Stimulated activated CD4-positive, alpha-beta T cell treated with anti-CD3 and anti-CD28 coated beads, Interleukin-12 subunit alpha, Interleukin-12 subunit beta, amount 100 ng/mL, for 48 hours (primary cell): ENCODE measurements at places on chromosomes 7 and 10.
A peak's percentile ranks its signal among the peaks of the same experiment; 100 is the strongest.

DNA sequence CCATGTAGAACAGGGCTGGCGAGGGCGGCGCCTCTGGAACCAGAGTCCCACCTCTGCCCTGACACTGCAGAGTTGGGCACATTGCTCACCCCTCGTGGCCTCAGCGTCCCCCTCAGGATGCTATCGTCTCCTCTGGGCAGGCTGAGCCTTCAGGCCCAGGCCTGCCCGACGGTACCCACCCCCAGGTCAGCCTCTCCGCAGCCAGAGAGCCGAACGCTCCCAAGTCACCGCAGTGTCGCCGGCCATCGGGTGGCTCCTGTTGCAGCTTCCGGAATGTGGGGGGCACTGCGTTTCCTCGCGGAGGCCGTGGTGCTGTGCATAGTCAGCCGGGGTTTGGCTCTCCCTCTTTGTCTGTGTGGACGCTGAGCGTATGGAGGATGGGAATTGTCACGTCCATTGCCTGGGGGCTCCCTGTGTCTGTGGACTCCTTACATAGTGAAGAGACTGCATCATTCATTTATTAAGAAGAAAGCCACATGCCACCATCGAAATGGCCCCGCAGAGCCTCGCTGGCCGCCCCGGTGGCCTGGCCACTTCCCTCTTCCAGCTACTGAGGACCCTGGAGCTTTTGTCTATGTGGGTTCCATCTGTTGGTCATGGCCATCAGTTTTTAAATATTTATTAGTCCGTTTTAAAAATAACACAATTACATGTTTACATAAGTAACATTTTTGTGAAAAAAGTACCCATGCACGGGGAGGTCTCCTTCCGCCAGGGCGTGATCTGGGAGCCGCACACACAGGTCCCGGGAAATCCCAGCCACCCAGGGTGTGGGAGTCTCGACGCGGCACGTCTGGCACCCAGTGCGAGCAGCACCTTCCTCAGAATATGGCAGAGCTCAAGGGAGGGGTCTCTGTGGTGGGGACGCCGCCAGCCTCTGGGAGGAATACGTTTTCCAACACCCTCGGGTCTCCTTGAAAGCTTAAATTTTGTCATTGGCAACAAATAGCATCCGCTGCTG, 15.6 kb downstream of the NKX6-2 start:
- DNase-seq, result no peak

- DNase-seq, result no peak
Measured at GRCh38 chr10:81179805-81180452, 642.2 kb downstream of the SH2D4B start.

DNA sequence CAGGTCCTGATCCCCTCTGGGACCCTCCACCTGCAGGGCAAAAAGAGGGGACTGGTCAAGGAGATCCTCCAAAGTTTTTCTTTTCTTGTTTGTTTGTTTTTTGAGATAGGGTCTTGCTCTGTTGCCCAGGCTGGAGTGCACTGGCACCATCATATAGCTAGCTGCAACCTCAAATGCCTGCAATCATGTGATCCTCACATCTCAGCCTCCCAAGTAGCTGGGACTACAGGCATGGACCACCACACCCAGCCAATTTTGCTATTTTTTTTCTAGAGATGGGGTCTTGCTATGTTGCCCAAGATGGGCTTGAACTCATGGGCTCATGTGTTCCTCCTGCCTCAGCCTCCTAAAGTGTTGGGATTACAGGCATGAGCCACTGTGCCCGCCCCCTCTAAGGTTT, 41.0 kb downstream of the EPHB4 start:
- no peak for DNase-seq

GRCh38 chr7:151226560-151226874, 488 bp downstream of the ABCF2 start:
- no peak for DNase-seq

DNA sequence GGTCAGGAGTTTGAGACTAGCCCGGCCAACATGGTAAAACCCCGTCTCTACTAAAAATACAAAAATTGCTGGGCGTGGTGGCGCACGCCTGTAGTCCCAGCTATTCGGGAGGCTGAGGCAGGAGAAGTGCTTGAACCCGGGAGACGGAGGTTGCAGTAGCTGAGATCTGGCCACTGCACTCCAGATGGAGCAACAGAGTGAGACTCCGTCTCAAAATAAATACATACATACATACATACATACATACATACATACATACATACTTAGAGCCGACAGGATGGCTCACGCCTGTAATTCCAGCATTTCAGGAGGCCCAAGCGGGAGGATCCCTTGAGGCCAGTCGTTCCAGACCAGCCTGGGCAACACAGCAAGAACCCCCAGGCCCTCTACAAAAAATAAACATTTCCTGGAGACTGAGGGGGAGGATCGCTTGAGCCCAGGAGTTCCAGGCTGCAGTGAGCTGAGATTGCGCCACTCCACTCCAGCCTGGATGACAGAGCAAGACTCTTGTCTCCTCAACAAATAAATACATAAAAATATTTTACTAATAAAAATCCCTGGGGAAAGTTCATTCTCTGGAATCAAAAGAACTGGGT, 90.9 kb upstream of the TNRC18 start:
- DNase-seq, result no peak

DNA sequence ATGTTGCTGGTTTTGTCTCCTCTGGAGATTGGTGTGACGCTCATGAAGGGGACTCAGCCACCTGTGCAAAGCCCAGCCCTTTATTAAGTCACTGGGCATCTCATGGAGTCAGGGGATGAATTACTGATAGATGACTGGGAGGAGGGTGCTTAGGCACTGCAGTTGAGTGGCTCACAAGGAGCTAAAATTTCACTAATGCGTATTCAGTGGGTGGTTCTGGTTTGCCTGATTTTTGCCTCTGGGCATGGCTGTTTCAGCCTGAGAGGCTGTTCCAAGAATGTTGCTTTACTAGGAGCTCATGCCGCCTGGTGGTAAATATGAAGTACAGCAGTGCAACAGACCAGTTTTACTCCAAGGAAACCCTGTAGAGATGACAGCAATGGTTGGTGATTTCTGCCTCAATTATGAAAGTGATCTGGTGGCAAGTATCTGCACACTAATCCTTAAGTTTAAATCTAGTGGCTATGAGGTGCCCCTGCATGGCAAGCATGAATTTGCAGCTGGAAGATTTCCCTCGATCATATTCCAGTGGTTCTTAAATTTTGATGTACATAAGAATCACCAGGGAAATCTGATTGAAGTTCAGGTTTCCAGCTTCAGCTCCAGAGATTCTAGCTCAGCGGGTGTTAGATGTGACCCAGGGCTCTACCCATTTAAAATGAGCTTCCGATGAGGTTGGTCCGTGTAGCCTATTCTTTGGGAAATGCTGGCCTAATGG, 19.9 kb downstream of the ACTA2 start:
- DNase-seq, result no peak

DNA sequence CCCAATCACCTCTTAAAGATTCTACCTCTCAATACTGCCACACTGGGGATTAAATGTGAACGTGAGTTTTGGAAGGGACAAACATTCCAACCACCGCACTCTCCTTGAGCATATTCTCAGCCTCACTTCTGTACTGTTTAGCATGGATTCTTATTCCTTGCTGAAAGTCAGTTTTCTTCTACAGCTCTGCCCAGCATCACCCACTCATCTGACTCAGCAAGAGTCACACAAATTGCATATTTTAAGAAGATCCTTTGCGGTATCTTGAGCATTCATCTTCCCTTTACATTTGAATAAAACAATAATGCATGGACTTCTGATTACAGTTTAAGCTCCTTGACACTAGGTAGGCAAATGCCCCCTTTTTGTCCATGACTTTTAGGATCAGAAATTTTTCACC, 251.6 kb upstream of the MKLN1 start:
- DNase-seq, result no peak

DNA sequence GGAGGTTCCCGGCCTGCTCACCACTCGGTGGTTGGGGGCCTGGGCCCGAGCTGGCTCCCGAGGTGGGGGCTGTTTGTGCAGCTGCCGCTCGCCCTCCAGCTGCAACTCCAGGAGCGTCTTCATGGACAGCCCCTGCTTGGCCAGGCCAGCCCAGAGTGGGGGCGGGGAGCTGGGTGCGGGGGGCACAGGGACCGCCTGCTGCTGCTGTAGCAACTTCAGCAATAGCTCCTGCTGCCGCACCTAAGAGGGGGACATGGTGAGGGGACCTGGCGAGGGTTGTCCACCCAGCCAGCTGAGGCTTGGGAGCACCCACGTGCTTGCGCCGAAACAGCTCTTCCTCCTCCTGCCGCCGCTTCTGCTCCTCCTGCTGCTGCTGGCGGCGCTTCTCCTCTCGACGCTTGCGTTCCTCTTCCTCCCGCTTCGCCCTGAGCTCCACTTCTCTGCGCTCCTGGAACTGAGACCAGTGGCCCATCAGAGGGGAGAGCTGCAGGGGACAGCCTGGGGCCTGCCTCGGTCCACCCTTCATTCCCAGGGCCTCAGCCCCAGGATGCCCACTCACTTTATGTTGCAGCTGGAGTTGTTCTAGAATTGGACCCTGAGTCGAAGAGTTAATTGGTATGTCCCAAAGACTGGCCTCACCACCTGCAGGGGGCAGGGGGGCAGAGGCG, 9.6 kb downstream of the GNB2 start:
- no peak for DNase-seq

DNA sequence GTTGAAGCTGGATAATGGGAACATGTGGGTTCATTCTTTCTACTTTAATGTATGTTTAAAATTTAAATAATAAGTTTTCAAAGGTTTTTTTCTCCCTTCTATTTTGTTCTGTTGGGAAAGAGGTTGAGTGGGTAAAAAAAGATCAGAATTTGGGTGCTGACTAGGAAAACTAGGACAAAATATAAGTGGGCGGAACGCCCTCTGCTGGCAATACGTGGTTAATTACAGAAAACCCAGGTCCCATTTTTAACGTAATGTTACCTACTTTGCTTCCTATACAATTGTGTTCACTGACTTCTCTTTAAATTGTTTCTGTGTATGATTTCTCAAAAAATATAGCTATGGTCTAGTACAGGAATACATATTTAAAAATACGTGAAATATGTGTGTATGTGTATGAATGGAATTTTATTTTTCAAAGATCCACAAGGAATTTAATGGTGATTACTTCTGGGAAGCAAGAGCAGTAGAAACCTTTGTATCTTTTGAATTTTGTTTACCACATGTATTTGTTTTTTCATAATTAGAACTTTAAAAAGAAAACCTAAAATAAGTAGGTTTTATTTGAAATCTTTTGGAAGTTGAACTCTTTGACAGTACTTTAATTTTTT, 8.7 kb downstream of the ECD start:
- peak; percentile 11 for DNase-seq

DNA sequence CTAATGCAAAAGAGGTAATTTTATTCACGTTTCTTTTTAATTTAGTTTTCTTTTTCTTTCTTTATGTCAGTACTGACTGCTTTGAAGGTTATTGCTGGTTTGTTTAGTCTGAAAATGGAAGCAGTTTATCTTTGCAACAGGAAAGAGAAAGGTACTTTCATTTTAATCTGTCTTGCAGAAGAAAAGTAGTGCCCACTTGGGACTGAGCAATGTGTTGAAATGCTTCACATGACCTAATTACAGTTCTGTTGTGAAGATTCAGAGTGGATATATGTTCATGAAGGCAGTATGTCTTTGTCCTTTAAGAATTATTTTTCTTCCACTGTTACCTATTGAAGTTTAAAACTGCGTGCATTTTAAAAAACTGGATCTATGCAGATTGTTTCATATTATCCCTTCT, 80.1 kb downstream of the ANKIB1 start:
- DNase-seq, result no peak

- no peak for DNase-seq
Measured at GRCh38 chr7:51238981-51239495, 77.6 kb downstream of the COBL start.

- no peak for DNase-seq
Measured at GRCh38 chr7:95526128-95526738, 40.5 kb downstream of the ASB4 start.
